ENCODE measurements at places on chromosomes 6 and 20.

DNA sequence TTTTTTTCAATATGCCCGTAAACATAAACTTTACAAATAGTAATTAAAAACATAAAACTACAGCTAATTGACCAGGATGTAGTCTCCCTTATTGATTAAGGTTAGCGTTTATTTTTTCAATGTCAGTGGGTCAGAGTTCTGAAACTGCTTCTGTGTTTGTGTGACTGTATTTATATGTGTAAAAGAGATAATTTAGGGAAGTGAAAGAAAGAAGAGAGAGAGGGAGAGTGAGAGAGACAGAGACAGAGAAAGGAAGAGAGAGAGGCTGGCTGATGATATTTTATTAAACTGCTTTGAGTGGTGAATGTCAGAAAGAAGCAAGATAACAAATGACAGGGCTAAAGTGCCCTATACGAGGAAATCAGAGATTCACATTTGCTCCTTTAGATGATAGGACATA is 266.1 kb upstream of the PTCHD4 start:
- peak; percentile 24 for DNase-seq

GRCh38 chr20:43541214-43541613 is 17.6 kb upstream of the SGK2 start:
- no peak for DNase-seq

DNA sequence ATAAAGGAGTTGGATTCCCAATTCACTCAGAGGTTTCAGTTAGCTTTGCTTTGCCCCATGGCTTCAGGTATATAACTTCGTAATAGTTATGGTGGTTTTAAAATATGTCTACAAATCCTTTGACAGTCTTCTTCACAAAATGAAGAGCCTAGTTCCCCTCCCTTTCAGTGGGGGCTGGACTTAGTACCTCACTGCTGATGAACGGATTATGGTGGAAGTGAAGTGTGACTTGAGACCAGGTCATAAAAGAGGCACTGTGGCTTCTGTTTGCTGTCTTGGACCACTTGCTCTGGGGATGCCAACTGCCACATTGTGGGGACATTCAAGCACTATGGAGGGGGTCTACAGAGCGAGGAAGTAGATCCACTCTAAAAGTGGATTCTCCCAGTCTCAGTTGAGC is 47.5 kb upstream of the NUP153 start:
- DNase-seq: no peak

DNA sequence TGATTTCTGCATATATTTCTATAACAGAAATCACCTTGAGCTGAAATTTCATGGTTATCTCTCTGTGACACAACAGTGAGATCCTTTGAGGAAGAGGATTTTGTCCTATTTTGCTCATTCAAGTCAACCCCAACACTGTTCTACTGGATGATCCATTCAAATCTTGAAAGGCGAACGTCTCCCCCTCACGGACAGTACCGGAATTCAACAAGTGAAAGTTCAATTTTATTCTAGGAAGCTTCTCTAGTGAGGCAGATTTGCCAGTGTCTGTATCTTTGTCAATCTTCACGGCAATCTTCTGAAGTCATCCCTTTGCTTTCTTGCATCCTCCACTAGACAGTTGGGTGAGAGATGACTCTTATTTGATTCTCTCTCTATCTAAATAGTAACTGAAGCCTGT is 91.7 kb upstream of the PDE7B start:
- DNase-seq: no peak

DNA sequence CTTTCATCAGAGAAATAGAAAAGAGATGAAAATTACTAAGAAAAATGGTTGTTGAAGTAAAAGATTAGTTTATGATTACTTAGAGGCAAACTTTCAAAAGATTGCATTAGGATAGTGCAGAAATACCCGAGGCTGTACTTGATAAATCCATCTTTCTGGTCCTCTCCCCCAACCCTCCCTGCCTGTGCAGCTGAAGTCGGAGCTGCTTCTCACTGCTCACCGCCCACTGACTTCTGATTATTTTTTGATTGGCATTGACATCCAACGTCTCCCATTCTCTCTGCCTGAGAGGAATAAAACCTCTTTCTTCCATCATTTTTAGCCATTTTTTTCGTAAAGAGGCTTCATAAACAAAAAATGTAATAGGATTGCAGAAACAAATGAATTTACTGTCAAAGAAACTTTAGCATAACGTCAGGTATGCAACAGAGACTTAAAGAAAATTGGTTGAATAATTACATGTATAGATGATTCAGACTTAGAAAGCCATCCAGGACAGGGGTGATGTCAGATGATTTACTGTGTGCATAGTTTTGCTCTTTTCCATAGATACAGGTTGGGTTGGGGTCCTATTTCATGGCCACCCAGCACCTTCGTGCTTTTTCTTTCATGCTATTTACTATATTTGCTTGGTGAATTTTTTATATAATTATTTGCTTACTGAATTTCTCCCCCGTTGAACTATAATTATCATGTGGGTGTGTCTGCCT is 53.6 kb upstream of the EDN3 start:
- DNase-seq: no peak

DNA sequence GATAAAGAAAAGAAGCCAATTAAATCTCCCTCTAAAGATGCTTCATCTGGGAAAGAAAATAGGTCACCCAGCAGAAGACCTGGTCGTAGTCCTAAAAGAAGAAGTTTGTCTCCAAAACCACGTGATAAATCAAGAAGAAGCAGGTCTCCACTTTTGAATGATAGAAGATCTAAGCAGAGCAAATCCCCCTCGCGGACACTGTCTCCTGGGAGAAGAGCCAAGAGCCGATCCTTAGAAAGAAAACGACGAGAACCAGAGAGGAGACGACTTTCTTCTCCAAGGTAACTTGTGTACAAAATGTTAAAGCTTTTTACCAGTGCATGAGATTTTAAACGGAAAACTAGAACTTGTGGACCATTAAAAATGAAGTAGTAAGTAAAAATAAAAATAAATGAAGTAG is 46.5 kb downstream of the FAM217A start:
- DNase-seq: no peak

DNA sequence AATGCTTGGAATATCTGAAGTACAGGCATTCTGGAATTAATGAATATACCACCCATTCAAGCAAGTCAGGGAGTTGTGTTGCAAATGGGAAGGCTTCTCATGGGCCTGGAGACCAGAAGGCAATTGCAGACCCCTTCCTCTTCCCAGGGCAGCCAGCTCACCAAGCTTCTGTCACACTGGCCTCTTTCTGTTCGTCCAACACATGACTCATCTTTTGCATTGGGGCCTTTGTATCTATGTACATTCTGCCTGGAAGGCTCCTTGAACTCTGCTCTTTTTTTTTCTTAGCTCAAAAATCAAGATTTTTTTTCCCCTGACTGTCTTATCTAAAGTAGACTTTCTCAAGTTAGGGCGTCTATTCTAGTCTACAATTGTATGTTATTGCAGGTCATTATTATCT is 132.9 kb upstream of the MYLIP start:
- no peak for DNase-seq

- no peak for DNase-seq
These were observed 115.6 kb upstream of the ADGRF1 start for GRCh38 chr6:47157653-47158219.

- no peak for DNase-seq
These were observed 57.8 kb downstream of the ATP9A start for GRCh38 chr20:51710361-51710894.

DNA sequence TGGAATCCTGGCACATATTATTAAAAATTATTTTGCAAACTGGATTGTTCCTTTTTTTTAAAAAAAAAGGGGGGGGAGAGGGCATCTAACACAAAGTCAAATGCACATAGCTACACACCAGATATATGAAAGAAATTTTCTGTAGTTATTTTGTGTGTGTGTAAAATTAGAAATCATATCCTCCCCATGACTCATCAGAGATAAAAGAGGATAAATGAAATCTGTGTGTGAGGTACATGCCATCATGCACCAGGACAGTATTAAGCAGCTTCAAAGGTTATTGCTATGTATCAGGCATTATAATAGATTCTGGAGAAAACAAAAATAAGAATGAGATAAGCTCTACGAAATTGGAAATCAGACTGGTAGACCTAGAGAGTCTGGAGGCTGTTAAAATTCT is 5.2 kb downstream of the BTBD9 start:
- DNase-seq: no peak

DNA sequence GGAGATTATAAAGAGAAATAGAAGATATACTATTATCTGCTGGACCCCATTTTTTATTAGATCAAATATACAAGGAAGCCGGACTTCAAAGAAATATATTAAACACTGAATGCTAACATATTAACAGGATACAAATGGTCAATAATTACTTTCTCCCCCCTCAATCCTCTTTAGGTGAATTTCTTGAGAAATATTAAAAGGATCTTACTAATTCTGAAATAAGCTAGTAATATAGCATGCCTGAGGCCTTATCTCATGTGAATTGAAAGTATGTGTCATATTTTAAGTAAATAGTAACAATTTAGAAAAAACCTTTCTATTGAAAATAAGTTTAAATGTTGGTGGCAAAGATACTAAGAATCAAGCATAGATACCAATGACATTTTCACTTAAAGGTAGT is 954.7 kb upstream of the MAN1A1 start:
- DNase-seq: no peak

GRCh38 chr6:124963416-124963785 is 1.2 kb downstream of the RNF217 start:
- no peak for DNase-seq

DNA sequence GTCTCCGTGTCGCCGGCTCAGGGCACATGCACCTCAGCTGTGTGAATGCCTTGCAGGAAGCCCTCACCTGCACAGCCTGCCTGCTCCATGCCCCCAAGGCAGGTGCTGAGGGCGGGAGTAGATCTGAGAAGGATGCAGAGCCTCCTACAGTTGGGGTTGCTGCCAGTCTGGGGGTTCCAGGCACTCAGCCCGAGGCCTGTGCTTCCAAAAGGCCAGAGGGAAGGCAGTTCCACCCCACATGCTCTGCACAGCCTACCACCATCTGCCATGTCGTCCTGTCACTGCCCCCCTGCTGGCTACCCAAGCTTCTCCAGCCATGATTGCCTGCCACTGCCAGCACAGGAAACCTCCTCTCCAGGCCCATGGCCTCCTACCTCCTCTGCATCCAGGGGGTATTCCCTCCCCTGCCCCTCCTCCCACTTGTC is 19.3 kb downstream of the ACSS1 start:
- DNase-seq: no peak

DNA sequence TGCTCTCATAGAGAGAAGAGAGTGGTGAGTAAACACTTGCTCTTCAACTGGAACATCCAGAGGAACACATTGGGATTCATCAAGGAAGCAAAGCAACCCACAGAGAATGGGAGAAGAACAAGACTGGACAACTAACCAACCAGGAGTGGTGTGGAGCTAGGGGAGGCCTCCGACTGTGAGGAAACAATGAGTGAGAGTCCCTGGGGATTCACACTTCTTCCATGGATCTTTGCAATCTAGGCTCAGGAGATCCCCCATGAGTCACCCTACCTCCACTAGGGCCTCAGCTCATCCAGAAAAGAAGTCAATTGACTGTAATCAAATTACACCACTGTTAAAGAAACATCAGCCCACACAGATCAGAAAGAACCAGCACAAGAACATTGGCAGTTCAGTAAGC is 42.3 kb upstream of the CLVS2 start:
- no peak for DNase-seq

- peak; percentile 5 for DNase-seq
These were observed 82.1 kb downstream of the TCP11 start for GRCh38 chr6:35058865-35059522.

DNA sequence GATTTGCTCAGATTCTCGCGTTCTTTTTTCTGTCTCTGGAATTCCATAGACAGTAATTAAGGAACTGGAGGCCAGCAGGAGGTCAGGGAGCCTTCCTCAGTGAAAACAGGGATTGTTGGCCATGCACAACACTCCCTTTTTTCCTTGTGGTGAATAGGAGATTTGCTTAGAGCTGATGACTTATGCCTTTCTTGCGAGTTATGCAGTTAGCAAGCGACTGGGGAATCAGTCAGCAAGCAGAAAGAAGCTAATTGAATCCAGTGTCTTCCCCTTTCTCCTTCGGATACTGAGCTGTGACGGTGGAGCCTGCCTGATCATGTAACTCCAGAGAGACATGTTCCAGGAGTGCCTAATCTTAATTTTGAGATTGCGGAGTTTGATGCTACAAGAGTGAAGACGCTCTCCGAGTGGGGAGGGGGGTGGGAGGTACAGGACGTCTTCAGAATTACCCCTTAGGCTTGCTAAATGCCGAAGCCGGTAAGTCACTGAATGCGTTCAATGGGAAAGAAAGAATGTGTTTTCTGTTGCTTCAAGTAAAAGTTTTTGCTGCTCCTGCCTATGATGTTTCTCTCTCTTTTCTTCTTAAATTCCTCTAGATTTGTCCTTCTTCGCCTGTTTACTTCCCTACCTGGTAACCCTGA is 165.9 kb downstream of the SASH1 start:
- no peak for DNase-seq

DNA sequence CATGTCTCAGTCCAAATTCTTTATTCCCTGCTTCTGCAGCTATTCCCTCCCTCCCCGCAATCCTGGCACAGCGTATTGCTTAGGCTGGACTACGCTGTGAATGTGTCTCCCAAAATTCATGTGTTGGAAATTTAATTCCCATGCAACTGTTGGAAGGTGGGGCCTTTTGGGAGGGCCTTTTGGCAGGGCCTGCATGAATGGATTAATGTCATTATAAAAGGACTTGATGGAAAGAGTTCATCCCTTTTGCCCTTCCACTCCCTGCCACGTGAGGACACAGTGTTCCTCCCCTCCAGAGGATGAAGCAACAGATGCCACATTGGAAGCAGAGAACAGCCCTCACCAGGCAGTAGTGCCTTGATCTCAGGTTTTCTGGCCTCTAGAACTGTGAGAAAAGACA is 20.4 kb upstream of the NOTCH4 start:
- DNase-seq: no peak

DNA sequence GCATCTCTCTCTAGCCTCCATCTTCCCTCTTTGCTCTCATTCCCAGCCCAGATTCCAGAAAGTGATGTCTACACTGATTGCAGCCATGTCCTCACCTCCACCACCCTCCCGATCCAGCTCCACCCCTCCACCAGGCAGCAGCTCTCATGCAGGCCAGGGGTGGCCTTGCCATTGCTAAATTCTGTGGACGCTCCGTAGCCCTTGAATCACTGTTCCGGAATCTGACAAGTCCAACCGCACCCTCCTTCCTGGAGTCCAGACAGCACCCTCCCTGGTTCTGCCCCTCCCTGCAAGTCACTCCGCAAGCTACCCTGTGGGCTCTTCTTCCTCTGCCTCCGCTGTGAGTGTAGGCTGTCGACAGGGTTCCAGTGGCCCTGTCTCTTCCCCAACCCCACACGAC is 26.2 kb downstream of the TNXB start:
- no peak for DNase-seq

Data from NAMALWA (cell line).